Right lung (tissue), 10 donors: ENCODE measurements at places on chromosomes 5 and 9. TPM values are rescaled to one million over a fixed set of nuclear protein-coding genes. Genes with fewer than 3 reads are reported as not detected.

Gene RNF44
- polyA plus RNA-seq = 54.4 TPM

- no peak for DNase-seq
These were observed 18.5 kb downstream of the TNPO1 start for GRCh38 chr5:72834924-72835323.

GRCh38 chr5:107011605-107012004 lies 659.1 kb downstream of the EFNA5 start:
- no peak for DNase-seq

DNA sequence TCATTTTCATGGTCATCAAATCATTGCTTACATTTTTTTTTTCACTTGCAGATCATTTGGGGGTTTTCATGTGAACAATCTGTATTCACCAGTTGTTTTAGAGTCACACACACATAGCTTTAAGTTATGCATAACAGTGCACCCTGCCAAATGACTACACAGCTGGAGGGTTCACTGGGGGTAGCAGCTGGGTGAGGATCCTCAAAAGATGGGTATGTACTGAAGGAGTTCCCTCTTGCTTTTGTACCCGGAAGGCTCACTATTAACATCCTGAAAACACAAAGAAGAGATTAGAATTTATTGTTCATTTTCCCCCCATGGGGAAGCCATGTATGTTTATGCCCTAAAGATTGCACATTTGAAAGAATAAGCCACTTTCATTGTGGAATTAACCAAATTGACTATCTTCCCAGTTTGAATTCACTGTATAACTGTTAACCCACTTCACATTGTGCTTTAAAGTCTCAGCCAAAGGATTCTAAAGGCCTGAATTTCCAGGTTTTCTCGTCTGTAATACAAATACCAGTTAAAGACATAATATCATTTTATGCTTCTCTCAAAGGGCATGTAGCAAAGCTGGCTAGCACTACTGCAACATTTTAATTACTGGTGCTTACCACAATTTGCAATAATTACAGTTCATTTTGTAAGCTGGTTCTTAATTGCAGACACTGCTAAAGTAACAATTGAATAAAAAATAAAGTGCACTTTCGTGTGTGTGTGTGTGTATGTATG lies 466.4 kb upstream of the MEF2C start:
- no peak for DNase-seq

DNA sequence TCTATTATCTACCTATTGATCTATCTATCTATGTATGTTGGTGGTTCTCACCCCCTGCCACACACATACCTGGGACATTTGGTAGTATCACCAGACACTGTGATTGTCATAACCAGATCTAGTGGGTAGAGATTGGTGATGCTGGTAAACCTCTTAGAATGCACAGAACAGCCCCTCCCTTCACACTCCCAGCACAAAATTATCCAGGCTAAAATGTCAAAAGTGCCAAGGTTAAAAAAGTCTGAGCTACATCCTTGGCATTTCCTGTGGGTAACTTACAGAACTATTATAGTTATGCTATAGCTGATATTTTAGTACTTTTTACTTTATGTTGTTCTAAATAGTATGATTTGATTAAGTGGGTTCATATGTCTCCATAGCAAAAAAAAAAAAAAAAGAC lies 151.0 kb downstream of the FER start:
- DNase-seq = no peak
